Cardiac ventricle fibroblast (primary cell): ENCODE measurements at places on chromosomes 6 and 20. TPM values are rescaled to one million over a fixed set of nuclear protein-coding genes. Genes with fewer than 3 reads are reported as not detected.

Gene GSTA2
- not detected in 2 replicates for total RNA-seq

Gene ZNF334
- 2.8 and 2.9 TPM in 2 replicates for total RNA-seq

Gene OXT
- not detected in 2 replicates for total RNA-seq

Gene SLC26A8
- 0.06 TPM in 1 of 2 replicates, not detected in the other for total RNA-seq

Gene HLA-DOA
- total RNA-seq = 0.12 TPM in 1 of 2 replicates, not detected in the other

Gene SH3BGRL2
- total RNA-seq = 1.8 and 2.5 TPM in 2 replicates

Gene ANGPT4
- total RNA-seq = 0.05 and 0.06 TPM in 2 replicates

Gene RPRD1B
- 15.1 and 19.8 TPM in 2 replicates for total RNA-seq

Gene GINM1
- total RNA-seq = 78.5 and 79.9 TPM in 2 replicates
